ENCODE measurements at places on chromosomes 5 and 9.

DNA sequence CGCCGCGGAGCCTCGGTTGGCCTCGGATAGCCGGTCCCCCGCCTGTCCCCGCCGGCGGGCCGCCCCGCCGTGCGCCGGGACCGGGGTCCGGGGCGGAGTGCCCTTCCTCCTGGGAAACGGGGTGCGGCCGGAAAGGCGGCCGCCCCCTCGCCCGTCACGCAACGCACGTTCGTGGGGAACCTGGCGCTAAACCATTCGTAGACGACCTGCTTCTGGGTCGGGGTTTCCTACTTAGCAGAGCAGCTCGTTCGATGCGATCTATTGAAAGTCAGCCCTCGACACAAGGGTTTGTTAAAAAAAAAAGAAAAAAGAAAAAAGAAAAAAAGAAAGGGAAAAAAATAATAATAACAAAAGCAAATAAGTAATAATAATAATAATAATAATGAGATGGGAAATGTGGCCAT, 112.8 kb downstream of the GCNT1 start:
- H3K36me3 ChIP-seq = no peaks in the 10 kb centered on the region
- peaks cover 2% of the 10 kb centered on the region for H3K4me1 ChIP-seq
- H3K27ac ChIP-seq = no peak overlapping the region

DNA sequence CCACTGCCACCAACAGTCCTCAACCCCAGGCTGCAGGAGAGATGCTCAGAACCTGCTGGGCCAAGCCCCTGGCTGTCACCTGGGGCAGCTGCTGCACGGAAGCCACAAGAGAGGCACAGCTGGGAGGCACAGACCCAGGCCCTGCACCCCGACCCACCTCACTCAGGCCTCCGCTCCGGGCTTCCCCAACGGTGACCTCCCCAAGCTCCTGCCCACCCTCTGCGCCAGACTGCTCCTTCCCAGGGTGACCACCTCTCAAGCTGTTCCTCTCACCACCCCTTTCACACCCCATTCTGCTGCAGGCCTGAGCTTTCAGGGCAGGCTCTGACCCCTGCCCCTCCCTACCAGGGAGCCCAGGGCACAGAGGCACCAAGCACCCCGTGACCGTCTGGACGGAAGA, 33.0 kb downstream of the VAV2 start:
- H3K27ac ChIP-seq = peak overlapping the region; percentile 97
- no peak overlapping the region for H3K4me3 ChIP-seq
- peaks cover 2% of the 10 kb centered on the region for H3K36me3 ChIP-seq
- H3K27me3 ChIP-seq = no peaks in the 10 kb centered on the region

DNA sequence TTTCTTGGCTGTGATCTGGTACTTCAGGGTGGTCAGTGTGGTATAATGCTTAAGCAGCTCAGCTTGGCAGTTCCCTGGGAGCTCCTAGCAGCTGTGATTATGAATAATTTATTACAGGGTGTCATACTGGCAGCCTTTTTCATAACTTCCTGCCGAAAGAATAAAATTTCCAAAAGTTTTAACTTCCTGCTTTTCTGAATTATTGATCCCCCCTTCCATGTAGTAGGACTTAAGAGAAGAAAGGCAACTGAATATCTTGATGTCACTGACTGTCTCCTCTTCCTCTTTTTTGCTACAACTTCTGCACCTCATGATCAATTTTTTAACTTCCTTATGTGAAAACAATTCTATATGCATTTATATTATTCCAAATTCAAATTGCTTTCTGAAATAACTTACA, 74.3 kb upstream of the SPEF2 start:
- no peak for DNase-seq
- no peaks in the 10 kb centered on the region for H3K27me3 ChIP-seq
- no peak overlapping the region for H3K4me3 ChIP-seq
- H3K4me1 ChIP-seq = no peaks in the 10 kb centered on the region
- no peaks in the 10 kb centered on the region for H3K36me3 ChIP-seq
- H3K27ac ChIP-seq = no peak overlapping the region

DNA sequence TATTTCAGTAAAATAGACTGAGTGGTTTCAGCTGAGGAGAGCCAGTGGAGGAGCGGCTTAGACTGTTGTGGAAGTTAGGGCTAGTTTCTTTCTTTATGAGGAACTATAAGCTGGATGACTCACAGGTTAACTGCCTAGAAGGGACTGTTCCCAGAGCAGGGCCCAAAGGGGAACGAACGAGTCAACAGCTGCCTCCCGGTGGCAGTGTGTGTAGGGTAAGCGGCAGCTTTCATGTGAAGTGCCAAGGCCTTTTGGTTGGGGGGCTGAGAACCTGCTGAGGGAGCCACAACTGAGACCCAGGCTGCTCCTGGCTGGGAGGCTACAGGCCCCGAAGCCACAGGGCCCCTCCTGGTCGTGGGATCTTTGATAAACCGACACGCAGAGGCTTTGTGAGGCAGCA, 7.0 kb downstream of the SQSTM1 start:
- H3K27me3 ChIP-seq = no peaks in the 10 kb centered on the region
- no peak overlapping the region for H3K27ac ChIP-seq
- H3K4me3 ChIP-seq = no peak overlapping the region
- peaks cover 62% of the 10 kb centered on the region for H3K36me3 ChIP-seq

DNA sequence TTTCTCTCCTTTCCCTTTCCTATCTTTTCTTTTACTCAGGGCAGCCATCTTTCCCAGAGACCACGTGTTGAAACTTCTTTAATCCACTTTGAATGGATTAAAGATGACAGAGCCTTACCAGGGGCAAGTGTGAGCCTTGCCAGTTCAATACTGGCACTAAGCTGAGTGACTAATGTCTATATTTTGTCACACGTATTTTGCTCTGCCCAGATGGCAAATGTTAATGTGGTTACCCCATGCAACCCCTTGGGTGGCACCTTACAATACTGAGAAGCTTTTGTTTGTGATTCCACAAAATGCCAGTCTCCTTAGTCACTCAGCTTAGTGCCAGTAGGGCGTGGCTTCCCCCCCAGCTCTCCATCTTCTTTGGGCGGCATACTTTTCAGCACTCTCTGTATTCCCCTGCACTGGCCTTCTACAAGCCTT, 24.8 kb downstream of the ANXA1 start:
- DNase-seq = no peak
- peaks cover under 1% of the 10 kb centered on the region for H3K36me3 ChIP-seq
- no peaks in the 10 kb centered on the region for H3K27me3 ChIP-seq
- no peak overlapping the region for H3K4me3 ChIP-seq
- peaks cover 16% of the 10 kb centered on the region for H3K4me1 ChIP-seq
- H3K27ac ChIP-seq = no peak overlapping the region

- H3K4me1 ChIP-seq = no peaks in the 10 kb centered on the region
- no peak for DNase-seq
- no peaks in the 10 kb centered on the region for H3K36me3 ChIP-seq
- H3K27ac ChIP-seq = no peak overlapping the region
Observed at GRCh38 chr5:52674815-52675545, 112.7 kb upstream of the ITGA1 start.

DNA sequence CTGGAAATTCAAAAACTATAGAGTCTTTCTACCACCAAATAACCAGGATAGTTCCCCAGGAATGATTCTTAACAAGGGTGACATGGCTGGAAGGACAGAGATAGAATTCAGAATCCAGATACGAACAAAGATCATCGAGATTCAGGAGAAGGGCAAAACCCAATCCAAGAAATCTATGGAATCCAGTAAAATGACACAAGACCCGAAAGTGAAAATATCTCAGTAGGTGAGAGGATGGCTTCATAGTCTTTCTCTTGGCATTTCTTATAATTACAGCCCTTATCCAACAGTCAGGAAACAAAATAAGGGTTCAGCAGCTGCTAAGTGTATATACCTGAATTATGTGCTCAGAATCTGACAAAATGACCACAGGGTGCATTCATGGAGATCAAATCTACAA, 81.8 kb downstream of the FAM174A start:
- DNase-seq = no peak
- H3K4me1 ChIP-seq = peaks cover 12% of the 10 kb centered on the region
- no peak overlapping the region for H3K4me3 ChIP-seq
- no peak overlapping the region for H3K27ac ChIP-seq
- H3K27me3 ChIP-seq = peaks cover 2% of the 10 kb centered on the region

- no peak overlapping the region for H3K27ac ChIP-seq
- H3K4me1 ChIP-seq = no peaks in the 10 kb centered on the region
- no peak for DNase-seq
- H3K27me3 ChIP-seq = peaks cover 2% of the 10 kb centered on the region
- H3K4me3 ChIP-seq = no peak overlapping the region
- no peaks in the 10 kb centered on the region for H3K36me3 ChIP-seq
Observed at GRCh38 chr9:79240774-79241173, 331.0 kb upstream of the TLE4 start.

DNA sequence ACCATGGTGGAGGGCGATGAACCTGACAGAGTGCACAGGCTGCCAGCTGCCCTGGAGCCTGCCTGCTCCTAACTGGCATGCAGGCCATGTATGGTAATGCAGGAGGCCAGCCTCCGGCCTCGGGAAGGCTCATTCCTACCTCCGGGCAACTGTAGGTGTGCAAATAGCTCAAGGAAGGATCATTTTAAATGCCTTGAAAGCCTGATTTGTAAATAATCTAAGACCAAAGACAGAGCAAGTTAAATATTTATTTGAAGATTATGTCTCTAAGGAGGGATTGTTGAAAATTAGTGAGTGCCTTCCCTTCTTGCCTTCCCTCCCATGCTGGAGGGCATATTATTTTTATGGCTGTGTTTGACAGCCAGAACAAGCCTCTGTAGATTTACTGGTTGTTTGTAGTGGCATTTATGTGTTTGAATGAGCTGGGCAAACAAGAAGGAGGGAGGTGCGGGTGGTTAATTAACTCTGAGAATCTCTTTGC, 285.7 kb upstream of the TUT7 start:
- peaks cover 54% of the 10 kb centered on the region for H3K4me1 ChIP-seq
- H3K27ac ChIP-seq = no peak overlapping the region
- no peak for DNase-seq

GRCh38 chr5:154449786-154450185, 4.0 kb downstream of the SAP30L start:
- H3K27ac ChIP-seq = no peak overlapping the region
- H3K27me3 ChIP-seq = no peaks in the 10 kb centered on the region
- no peak for DNase-seq
- peaks cover 18% of the 10 kb centered on the region for H3K36me3 ChIP-seq
- peaks cover 27% of the 10 kb centered on the region for H3K4me1 ChIP-seq
- H3K4me3 ChIP-seq = no peak overlapping the region

GRCh38 chr5:139451878-139452660, 10.5 kb downstream of the ECSCR start:
- no peak overlapping the region for H3K27ac ChIP-seq
- peaks cover 4% of the 10 kb centered on the region for H3K4me1 ChIP-seq
- H3K36me3 ChIP-seq = no peaks in the 10 kb centered on the region
- no peaks in the 10 kb centered on the region for H3K27me3 ChIP-seq

- H3K36me3 ChIP-seq = peaks cover 37% of the 10 kb centered on the region
- no peak overlapping the region for H3K4me3 ChIP-seq
- H3K27me3 ChIP-seq = no peaks in the 10 kb centered on the region
- peaks cover 48% of the 10 kb centered on the region for H3K4me1 ChIP-seq
Observed at GRCh38 chr5:138884554-138884953, 9.4 kb upstream of the LRRTM2 start.

DNA sequence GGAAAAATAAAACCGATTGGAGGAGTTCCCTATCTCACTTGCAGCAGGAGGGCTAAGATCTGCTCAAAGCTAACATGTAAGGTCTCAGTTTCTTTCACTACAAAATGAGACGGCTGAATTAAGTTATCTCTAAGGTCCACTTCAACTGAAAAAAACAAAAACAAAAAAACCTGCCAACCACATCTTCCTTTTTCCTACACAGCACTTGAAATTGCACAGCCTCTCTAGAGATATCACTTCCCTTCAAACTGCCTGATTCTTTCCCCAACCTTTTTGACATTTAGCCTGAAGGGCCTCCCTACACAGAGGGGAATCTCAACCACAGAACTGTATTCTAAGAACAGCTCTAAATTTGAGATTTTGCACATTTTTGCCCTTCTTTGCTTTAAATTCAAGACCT, 227.9 kb upstream of the TARS1 start:
- no peak overlapping the region for H3K27ac ChIP-seq
- no peak overlapping the region for H3K4me3 ChIP-seq
- H3K27me3 ChIP-seq = peaks cover 53% of the 10 kb centered on the region
- no peak for DNase-seq
- H3K4me1 ChIP-seq = no peaks in the 10 kb centered on the region

DNA sequence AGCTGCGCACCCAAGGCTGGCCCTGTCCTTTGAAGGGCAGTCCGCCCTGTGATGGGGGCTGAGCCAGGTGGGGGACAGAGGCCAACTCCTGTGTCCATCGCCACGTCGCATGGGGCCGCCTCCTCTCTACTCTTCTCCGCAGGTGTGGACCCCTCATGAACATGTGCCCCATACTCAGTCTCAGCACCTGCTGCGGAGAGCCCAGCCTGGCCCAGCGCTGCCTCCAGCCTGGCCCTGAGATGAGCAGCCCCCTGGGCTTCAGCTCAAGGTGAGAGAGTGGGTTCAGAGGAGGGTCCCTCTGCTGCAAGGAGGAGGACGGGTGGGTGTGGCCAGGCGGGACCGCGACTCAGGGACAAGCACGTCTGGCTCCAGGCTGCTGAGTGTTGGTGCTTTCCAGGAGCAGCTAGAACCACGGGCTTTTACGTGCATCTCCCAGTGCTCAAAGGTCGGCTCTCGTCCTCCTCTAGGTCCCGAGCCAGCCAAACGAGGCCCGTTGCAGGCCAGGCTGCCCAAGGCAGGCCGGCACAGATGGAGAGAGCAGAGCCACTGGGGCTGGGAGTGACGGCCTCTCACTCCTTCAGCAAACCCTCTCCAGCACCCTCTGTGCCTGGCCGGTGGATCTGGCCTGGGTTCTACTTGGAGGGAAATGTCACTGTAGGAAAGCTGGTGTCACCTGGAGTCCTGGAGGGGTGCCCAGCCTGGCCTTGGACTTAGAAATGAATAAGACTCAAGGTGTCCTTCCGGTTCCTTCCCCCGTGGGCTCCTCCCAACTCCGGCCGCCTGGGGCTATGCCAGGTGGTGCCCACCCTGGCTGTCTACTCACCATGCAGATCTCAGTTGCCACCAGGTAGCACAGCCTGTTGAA, 48.9 kb upstream of the RNF130 start:
- no peaks in the 10 kb centered on the region for H3K36me3 ChIP-seq
- H3K27ac ChIP-seq = no peak overlapping the region
- peaks cover 2% of the 10 kb centered on the region for H3K4me1 ChIP-seq
- H3K4me3 ChIP-seq = no peak overlapping the region
- H3K27me3 ChIP-seq = peaks cover 2% of the 10 kb centered on the region

All from mesothelial cell of epicardium (in vitro differentiated cells).